Fibroblast of skin of left quadriceps (primary cell): ENCODE measurements at places on chromosomes 2 and 18.
A peak's percentile ranks its signal among the peaks of the same experiment; 100 is the strongest.

- no peak for DNase-seq
Measured at GRCh38 chr2:109519513-109519912, 94.3 kb downstream of the SEPTIN10 start.

DNA sequence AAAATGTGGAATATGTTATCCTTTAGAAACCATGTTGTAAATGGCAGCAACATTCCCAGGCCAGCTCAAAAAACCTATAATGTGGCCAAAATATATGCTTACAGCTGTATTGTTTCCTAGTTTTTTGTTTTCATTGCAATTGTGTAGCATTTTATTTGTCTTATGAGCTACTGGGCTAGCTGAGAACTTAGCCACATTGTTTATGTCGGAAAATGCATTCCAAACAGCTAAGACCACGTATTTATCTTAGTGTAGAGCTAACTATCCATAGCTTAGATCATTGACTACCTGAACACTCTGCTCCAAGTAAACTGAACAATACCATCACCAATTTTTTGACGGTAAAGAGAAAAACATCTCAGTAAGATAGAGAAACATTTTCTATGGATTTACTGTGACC is 38.4 kb downstream of the METAP1D start:
- no peak for DNase-seq

- no peak for DNase-seq
Measured at GRCh38 chr18:46663539-46663938, 6.5 kb upstream of the LOXHD1 start.

DNA sequence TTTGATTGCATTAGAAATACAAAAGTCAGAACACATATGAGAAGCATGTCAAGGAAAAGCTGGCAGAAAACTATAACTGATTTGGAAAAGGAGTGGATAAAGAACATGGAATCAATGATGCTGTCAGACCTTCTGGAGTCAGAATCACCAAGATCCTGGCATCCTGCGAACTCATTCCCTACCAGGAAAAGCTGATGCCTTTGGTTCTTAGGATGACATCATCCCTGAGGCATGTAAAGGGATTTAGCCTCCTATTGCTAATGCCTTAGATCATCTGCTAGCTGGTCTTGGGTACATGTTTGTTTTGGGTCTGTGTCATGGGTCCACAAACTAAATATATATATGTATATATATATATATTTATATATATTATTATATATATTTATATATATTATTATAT is 680.7 kb downstream of the EPHA4 start:
- DNase-seq = peak; percentile 36

DNA sequence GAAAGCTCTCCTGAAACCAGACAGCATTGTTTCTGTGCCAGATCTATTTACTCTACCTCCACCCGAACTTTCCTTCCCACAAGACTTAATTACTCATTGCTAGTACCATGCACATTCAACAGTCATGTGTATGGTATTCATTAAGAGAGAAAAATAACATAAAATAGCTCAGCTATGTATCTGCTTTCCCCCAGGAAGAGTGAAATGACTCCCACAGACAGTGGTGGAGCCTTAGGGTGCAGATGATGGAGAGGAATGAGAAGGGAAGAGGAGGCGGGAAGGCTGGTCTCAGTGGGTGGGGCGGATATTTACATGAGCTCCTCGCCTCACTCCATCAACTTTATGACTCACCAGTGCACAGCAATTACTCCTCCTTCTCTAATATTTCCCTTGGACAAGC is 724.5 kb downstream of the EPHA4 start:
- peak; percentile 64 for DNase-seq

DNA sequence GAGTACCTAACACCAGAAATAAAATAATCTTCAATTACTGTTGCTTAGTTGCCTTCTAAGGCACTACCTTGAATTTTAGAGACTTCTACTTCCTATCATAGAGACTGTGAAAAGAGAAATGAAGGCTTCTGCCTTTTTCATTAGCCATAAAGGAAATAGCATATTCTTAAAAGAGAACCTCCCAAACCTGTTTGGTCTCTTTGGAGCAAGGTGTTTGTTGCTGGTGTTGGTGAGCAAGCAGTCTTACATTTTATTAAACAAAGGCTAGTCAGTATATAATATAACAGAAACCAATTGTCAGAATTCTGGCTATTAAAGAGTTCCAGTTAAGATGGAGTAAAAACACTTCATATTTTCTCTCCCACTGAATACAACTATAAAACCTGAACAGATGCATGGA is 116.4 kb downstream of the TAF4B start:
- no peak for DNase-seq

DNA sequence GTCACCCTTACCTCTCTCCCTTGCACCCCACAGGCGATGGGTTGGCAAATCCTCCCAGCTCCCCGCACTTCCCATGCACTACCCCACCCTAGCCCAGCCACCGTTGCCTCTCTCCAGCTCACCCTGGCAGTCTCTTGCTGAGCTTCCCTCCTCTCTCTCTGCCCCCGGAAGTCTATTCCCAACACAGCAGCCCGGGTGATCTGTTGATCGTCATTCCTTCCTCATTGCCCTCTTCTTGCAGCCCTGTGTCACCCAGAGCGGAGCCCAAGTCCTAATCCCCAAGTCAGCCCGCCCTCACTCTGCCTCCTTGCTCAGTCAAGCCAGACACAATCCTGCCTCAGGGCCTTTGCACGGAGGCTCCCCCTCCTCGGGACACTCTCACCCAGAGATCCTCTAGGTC is 55.2 kb downstream of the CIB4 start:
- no peak for DNase-seq

DNA sequence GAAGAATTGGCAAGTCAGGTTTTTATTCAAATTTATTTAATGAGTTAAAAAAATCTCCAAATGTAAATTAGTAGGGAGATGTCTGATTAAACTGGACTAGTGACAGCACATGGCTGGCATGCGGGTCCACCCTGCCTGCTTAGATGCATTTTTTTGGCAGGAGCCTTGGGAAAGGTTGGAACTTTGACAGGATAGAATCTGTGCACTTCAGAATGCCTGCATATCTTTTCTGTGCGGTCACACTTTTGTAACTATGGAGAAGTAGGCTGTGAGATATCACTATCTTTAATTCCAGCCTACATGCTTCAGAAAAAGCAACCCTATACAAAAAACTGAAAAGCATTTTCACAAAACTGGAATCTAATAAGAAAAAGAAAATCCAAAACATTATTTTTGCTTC is 317.8 kb downstream of the MBD2 start:
- no peak for DNase-seq

- DNase-seq = no peak
Measured at GRCh38 chr2:158619496-158619895, 162.7 kb downstream of the PKP4 start.

DNA sequence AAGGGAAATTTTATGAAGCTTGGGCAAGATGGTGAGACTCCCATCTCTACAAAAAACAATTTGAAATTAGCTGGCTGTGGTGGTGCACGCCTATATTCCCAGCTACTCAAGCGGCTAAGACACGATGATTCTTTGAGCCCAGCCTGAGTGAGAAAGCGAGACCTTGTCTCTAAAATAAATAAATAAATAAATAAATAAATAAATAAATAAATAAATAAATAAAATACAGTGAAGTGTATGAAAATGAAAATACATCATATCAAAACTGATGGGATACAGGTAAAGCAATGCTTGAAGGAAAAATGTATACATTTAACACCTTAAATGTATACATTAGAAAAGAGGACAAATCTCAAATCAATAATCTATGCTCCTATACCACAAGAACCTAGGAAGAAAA is 15.7 kb downstream of the EXOC6B start:
- no peak for DNase-seq

DNA sequence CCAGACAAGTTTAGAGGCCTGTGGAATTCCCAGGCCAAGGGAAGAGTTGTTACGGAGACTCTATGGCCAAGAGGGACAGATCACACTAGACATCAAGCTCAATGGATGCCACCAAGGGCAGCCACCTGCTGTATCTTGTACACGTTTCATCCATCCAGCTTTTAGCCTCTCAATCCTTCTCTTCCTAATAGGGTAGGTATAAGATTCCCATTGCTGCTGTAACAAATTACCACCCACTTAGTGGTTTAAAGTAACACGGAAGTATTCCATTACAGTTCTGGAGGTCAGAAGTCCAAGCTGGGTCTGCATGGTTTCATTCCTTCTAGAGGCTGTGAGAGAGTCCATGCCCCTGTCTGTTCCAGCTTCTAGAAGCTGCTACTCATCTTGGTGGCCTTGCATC is 87.8 kb downstream of the GBX2 start:
- no peak for DNase-seq

DNA sequence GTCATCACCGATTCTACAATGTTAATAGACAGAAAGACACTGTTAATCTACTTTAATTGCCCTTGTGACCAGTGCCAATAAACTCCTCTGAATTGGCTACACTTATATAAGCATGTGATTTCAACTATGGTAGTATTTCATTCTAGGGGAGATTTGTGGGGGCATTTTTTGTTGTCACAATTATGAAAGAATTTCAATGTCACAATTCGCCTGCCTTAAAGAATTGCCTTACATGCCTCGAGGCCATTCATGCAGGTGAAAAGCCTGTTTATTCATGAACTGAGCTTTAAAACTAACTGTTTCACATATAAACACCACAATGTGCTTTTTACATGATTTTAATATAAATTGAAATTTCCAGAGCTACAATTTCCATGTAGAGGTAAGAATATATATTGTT is 162.8 kb downstream of the GCA start:
- no peak for DNase-seq

GRCh38 chr2:21406911-21407310 is 283.1 kb downstream of the TDRD15 start:
- no peak for DNase-seq

GRCh38 chr2:9948721-9949120 is 2.8 kb upstream of the GRHL1 start:
- DNase-seq = no peak

DNA sequence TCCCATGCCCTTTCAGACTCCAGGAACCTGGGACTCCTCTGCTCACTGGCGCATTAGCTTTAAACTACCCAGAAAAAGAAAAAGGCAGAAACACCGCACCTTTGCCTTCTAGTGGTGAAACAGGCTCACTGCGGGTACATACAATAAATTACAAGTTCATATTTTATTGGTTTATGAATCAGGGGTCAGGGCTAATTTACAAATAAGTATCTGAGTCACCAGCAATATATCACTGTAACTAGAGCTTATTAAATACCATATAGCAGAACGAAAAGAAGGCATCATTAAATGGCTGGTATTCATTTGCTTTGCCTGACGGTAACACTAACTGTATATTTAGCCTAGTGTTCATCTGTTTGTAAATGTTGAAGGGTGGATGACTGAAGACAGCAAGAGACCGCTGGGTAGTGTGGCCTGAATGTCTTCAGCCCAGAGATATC is 26.9 kb upstream of the DTNB start:
- peak; percentile 35 for DNase-seq

GRCh38 chr18:23135550-23136325 is 453 bp downstream of the CABLES1 start:
- no peak for DNase-seq

DNA sequence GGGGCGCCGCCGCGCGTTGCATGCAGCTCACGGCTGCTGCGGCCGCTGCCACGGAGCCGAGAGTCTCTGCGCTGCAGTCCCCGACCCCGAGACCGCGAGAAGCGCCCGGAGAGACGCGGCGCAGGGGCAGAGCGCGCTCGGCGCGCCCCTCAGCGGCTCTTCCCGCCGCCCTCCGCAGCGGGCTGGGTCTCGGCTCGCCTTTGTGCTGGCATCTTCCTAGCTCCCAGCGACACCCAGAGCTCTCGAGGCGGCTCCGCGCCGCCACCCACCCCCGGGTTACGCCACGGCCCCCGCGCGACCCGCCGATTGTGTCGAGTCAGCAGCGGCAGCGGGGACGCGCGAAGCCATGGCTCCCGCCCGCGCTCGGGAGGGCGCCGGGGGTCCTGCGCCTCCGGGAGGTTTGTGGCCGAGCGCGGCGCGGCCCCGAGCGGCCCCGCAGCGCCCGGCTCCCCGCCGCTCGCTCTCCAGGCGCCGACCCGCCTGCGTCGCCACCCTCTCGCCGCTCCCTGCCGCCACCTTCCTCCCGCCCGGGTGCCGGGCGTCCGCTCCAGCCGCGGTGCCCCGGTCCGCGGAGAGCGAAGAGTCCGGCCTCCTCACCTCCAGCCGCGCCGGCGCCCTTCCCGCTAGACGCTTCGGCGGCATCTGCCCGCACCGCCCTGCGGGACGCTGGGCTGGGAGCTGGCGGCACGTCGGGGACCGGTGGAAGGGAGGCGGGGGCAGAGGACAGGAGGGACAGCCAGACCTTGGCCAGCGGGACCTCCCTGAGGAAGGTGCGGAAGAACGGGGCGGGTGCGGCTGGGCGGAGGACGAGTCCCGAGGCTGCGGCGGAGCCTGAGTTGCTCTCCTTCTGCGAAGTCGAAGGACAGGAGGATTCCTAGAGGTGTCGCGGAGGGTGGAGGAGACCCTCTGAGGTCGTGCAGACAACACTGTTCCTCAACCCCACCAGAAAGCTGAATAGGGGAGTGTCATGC is 46.3 kb upstream of the CCDC150 start:
- DNase-seq = peak; percentile 22

DNA sequence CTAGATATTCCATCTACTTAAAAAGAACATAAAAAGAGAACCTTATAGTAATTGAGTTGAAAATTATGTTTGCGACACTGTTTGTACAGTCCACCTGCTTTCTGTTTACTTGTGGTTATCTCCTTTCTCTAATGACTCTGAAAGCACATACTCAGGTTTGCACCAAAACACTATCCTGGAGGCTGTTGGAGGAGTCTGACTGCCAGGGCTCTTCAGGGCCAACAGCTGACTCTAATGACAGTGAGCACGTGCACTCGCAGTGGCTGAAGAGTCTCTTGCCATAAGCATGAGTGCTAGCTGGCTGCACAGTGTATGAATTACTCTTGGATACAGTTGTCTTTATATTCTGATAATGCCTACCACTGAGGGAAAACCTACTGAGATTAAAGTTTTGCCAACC is 16.7 kb upstream of the GLS start:
- DNase-seq = no peak

GRCh38 chr2:204892506-204893255 is 347.4 kb downstream of the PARD3B start:
- peak; percentile 57 for DNase-seq

GRCh38 chr2:147177071-147177857 is 667.6 kb upstream of the ACVR2A start:
- no peak for DNase-seq

- no peak for DNase-seq
Measured at GRCh38 chr2:174338147-174338605, 3.4 kb downstream of the SP9 start.

DNA sequence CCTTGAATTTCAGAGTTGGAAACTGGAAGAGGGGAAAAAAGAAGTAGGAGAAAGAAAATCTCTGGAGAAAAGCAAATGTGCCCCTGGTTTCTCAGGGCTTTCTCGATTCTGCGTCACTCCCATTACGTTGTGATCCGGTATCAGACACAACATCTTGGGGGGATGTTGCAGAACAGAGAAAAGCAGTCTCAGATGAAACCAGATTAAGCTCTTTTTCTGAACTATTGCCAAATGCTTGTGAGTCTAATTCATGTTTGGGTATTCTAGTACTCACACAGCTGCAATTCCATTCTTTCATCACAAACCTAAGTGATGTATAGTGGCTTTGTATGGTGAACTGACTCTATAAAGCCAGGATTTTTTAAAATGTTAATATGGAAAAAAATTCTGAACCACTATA is 233.2 kb downstream of the TCF4 start:
- DNase-seq = peak; percentile 55
